Caco-2 (cell line): ENCODE measurements at places on chromosomes 5 and 9. TPM values are rescaled to one million over a fixed set of nuclear protein-coding genes. Genes with fewer than 3 reads are reported as not detected.

- H3K4me1 ChIP-seq: no peaks in the 10 kb centered on the region
- no peak overlapping the region for H3K27ac ChIP-seq
- no peak overlapping the region for H3K4me3 ChIP-seq
- no peak for DNase-seq
- no peaks in the 10 kb centered on the region for H3K27me3 ChIP-seq
Observed at GRCh38 chr9:10041726-10042229, 571.0 kb downstream of the PTPRD start.

DNA sequence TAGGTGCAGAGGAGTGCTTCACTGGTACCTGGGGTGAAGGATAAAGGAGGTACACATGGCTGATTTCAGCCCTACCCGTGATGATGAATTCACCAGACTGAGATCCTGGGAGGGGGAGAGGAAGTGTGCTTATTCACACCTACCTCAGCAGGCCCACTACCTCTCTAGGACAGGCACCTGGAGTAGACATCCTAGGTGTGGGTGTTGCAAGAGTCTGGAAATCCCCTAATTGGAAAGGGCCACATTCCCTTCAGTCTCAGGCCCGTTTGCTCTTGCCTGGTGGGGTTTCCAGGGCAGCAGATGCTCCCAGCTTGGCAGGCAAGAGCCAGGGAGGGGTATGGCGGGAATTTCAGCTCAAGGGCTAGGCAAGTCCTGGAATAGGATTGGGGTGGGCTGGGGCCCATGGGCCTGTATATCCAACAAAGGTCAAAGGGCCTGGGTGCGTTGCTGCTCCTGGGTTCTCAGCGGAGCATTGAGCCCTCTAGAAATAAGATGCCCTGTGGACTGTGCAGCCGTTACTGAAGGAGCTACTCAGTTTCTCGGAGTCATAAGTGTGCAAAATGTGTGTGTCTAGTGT, 5.8 kb upstream of the CCL21 start:
- no peaks in the 10 kb centered on the region for H3K4me1 ChIP-seq
- H3K27ac ChIP-seq: no peak overlapping the region
- DNase-seq: no peak
- H3K4me3 ChIP-seq: no peak overlapping the region
- H3K36me3 ChIP-seq: no peaks in the 10 kb centered on the region

DNA sequence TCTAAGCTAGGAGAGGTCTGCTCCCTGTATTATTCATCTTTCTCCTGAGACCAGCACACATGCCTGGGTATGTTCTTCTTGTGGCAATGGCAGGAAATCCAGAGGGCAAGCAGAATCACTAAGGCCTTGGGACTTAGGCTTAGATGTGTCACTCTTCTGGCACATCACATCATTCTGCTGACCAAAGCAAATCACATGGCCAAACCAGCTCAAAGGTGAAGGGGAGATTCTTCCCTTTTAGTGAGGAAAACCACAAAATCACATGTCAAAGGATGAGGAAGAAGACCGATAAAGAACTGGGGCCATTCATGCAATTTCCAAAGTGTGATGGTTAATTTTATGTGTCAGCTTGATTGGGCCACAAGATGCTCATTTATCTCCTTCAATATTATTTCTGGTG, 5.7 kb upstream of the AGGF1 start:
- no peaks in the 10 kb centered on the region for H3K4me1 ChIP-seq
- no peak overlapping the region for H3K27ac ChIP-seq
- H3K36me3 ChIP-seq: no peaks in the 10 kb centered on the region
- no peak for DNase-seq
- no peak overlapping the region for H3K4me3 ChIP-seq

DNA sequence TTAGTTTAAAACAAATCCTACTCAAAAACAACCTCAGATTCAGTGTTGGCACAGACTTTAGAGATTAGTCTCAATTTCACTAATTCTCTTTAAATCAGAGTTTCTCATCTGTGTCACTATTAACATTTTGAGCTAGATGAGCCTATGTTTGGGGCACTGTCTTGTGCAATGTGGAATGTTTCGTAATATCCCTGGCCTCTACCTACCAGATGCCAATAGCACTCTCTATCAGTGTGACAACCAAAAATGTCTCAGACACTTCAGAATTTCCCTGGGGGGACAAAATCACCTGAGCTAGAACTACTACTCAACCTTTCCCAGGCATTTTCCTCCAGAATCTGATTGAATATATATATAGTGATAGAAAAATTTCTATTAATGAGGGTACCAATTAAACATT, 465.2 kb upstream of the RGMB start:
- no peaks in the 10 kb centered on the region for H3K36me3 ChIP-seq
- H3K4me1 ChIP-seq: no peaks in the 10 kb centered on the region
- no peak overlapping the region for H3K27ac ChIP-seq
- no peak overlapping the region for H3K4me3 ChIP-seq
- no peak for DNase-seq
- H3K27me3 ChIP-seq: no peaks in the 10 kb centered on the region

- no peak overlapping the region for H3K27ac ChIP-seq
- H3K4me1 ChIP-seq: no peaks in the 10 kb centered on the region
- DNase-seq: no peak
Observed at GRCh38 chr9:129696944-129697655, 31.7 kb downstream of the PRRX2 start.

DNA sequence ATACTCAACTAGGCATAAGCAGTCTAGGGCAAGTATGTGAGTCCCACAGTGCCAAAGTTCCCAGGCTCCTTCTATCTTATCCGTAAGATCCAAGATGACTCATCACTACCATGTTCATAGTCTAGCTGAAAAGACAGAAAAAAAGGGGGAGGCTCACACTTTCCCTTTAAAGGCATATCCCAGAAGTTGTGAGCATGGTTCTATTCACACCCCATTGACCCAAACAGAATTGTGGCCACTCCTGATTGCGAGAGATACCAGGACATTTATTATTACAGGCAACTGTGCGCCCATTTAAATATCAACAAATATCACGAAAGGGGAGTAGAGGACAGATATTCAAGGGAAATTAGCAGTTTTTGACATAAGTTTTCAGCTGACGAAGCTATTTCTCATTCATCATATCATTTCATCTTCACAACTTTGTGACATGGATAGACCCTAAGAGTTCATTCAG, 8.1 kb upstream of the PFDN1 start:
- H3K27me3 ChIP-seq: no peaks in the 10 kb centered on the region
- H3K36me3 ChIP-seq: no peaks in the 10 kb centered on the region
- DNase-seq: no peak
- H3K4me1 ChIP-seq: peaks cover 16% of the 10 kb centered on the region

DNA sequence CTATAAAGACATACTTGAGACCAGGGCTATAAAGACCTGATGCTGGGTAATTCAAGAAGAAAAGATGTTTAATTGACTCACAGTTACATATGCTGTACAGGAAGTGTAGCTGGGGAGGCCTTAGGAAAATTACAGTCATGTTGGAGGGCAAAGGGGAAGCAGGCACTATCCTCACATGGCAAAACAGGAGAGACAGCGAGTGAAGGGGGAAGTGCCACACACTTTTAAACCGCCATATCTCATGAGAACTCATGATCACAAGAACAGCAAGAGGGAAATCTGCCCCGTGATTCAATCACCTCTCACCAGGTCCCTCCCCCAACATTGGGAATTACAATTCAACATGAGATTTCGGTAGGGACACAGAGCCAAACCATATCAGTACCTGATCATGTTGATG, 89.9 kb upstream of the ADAMTSL1 start:
- no peaks in the 10 kb centered on the region for H3K27me3 ChIP-seq
- H3K27ac ChIP-seq: no peak overlapping the region
- no peaks in the 10 kb centered on the region for H3K4me1 ChIP-seq
- no peak overlapping the region for H3K4me3 ChIP-seq
- no peak for DNase-seq
- no peaks in the 10 kb centered on the region for H3K36me3 ChIP-seq

DNA sequence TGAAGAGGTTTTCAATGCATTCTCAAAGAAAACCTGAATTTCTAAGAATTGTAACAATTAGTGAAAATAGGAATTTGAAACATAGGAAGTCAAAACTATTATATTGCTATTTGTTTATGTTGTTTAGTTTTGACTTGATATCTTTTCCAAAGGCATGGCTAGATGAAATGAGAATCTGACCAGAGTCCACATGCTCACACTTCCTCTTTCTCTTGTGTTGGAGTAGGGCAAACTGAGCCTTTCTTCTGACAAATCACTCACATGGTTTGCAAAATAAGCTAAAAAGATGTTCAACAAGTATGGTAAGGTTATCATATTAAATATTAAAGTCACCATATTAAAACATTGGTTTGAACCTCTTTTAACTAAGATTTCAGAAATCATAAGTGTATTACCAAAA, 512.6 kb downstream of the ISL1 start:
- DNase-seq: no peak
- no peaks in the 10 kb centered on the region for H3K27me3 ChIP-seq
- no peak overlapping the region for H3K4me3 ChIP-seq

DNA sequence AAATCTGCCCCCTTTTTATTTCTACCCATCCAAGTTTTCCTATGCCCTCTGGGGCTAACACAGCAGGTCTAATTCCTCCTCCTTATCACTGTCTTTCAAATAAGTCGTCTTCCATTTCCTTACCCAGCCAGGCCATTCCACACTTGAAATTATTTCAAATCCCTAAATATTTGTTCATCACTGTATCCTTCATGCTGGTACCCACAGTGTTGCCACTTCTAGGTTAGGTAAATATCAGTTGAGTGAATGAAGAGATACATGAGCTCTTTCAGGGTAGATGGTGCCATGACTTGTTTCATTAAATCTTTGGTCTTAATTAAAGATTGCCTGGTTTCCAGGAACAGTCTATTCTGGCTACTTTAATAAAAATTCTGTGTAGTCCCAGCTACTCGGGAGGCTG, 35.6 kb upstream of the ADRA1B start:
- DNase-seq: no peak
- H3K27me3 ChIP-seq: no peaks in the 10 kb centered on the region
- no peaks in the 10 kb centered on the region for H3K36me3 ChIP-seq
- H3K4me1 ChIP-seq: no peaks in the 10 kb centered on the region; the same call in 1 of the 2 replicates
- no peak overlapping the region for H3K4me3 ChIP-seq

GRCh38 chr9:130478736-130479575, 34.2 kb downstream of the ASS1 start:
- no peak overlapping the region for H3K4me3 ChIP-seq
- H3K36me3 ChIP-seq: no peaks in the 10 kb centered on the region
- no peak overlapping the region for H3K27ac ChIP-seq

- no peaks in the 10 kb centered on the region for H3K36me3 ChIP-seq
- no peaks in the 10 kb centered on the region for H3K4me1 ChIP-seq
- no peak for DNase-seq
- H3K27ac ChIP-seq: no peak overlapping the region
- no peak overlapping the region for H3K4me3 ChIP-seq
Observed at GRCh38 chr5:93596676-93597490, 13.9 kb downstream of the NR2F1 start.

- no peak for DNase-seq
- H3K4me3 ChIP-seq: no peak overlapping the region
- no peaks in the 10 kb centered on the region for H3K27me3 ChIP-seq
- no peaks in the 10 kb centered on the region for H3K4me1 ChIP-seq
- H3K36me3 ChIP-seq: no peaks in the 10 kb centered on the region
Observed at GRCh38 chr5:40575921-40576320, 103.8 kb upstream of the PTGER4 start.

DNA sequence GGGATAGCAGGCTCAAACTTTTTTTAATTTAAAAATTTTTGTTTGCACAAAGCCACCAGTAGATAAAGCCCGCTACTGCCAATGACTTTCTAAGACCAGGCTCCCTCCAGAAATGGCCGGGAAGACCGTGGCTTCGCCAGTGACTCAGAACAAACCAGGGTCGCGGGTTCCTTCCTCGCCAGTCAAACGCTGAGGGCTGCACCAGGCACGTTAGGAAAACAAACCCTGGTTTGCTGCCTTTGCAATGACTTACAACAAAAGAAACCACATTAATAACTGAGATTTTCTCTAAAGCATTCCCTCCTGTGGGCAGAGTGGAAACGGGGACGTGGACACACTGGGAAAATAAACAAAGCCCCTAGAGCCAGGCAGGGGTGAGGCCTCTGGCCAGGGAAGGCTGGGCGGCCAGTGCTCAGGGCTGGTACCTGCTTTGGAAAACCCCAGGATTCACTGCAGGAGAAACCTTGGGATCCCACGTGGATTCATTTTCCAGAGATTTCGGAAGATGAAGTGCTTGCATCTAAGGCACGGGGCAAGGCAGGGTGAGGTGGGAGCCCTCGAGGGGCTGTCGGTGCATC, 3.8 kb downstream of the PRRX2 start:
- no peak for DNase-seq
- H3K27ac ChIP-seq: no peak overlapping the region
- no peaks in the 10 kb centered on the region; the same call in 1 of the 2 replicates for H3K27me3 ChIP-seq
- H3K36me3 ChIP-seq: no peaks in the 10 kb centered on the region

- no peaks in the 10 kb centered on the region for H3K4me1 ChIP-seq
- H3K27me3 ChIP-seq: no peaks in the 10 kb centered on the region
- H3K4me3 ChIP-seq: no peak overlapping the region
Observed at GRCh38 chr5:89445106-89445745, 562.2 kb upstream of the MEF2C start.

DNA sequence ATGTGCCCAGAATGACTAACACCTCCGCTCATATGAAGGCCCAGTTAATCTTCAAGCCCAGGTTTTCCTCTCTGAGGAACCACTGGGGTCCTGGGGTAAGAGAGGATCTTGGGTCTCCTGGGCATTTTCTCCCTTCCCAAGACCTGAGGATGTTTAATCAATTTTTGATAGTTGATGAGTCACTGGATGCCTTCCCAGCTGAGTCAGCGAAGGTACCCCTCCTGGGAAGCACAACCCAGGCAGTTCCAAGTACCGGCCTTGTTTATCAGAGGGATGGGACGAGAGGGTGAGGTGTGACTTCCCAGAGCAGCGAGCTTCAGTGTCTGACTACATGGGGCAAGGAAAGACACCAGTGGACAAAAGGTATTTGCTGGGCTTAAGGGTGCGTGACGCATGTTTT, 119.6 kb upstream of the IL12B start:
- H3K27ac ChIP-seq: no peak overlapping the region
- H3K4me3 ChIP-seq: no peak overlapping the region
- H3K27me3 ChIP-seq: no peaks in the 10 kb centered on the region
- peaks cover 9% of the 10 kb centered on the region; the same call in 1 of the 2 replicates for H3K4me1 ChIP-seq
- DNase-seq: no peak
- H3K36me3 ChIP-seq: no peaks in the 10 kb centered on the region

- no peaks in the 10 kb centered on the region for H3K36me3 ChIP-seq
- no peaks in the 10 kb centered on the region for H3K4me1 ChIP-seq
- no peak overlapping the region for H3K27ac ChIP-seq
Observed at GRCh38 chr5:73960023-73960422, 334.0 kb downstream of the ARHGEF28 start.

- no peaks in the 10 kb centered on the region for H3K36me3 ChIP-seq
- no peaks in the 10 kb centered on the region for H3K27me3 ChIP-seq
- no peak for DNase-seq
- H3K4me1 ChIP-seq: no peaks in the 10 kb centered on the region
- no peak overlapping the region for H3K4me3 ChIP-seq
Observed at GRCh38 chr9:93112864-93113389, 16.9 kb downstream of the CARD19 start.

Gene NUTM2G
- not detected in 2 replicates for total RNA-seq

Gene PAPPA
- not detected in 2 replicates for total RNA-seq

Gene ANKRD31
- total RNA-seq: 0.66 and 0.79 TPM in 2 replicates

Gene IFNA13
- total RNA-seq: not detected in 2 replicates

Gene MAP1B
- total RNA-seq: 0.66 and 0.77 TPM in 2 replicates
